ENCODE measurements at places on chromosomes 1 and 21.
A peak's percentile ranks its signal among the peaks of the same experiment; 100 is the strongest.

DNA sequence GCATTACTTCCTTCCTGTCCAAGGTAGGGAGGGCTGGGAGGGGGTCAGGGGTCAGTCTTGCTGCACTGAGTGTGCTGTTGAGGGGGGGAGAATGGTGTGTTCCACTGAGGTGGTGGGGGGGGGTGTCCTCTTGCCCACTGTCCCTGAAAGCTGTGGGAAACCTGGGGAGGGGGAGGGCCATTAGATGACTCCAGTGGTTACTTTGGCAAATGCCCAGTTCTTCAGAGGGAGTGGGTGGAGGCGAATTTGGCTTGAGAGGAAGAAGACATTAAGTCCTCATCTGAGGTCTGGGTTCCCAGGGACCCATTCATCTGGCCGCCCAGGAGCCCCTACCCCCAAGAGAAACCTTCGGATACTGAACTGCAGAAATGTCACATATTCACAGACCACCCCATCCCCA is 36.2 kb downstream of the MEF2D start:
- peak; percentile 34 for DNase-seq

DNA sequence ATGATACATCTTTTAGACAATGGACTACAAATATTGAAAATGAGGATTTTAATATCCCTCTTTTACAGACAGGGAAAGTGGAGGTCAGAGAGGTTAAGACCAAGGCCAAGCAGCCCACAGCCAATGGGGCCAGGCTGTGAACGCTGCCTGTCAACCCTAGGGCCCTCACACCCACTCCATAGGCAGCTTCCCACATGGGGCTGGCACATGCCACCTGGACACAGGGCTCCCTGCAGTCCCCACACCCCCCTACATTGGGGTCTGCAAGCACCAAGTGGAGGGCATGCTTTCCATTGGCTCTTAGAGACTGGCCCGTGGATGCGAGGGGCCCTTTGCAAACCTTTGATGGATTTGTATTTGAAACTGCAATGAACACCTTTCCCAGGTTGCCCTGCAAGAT is 348.5 kb upstream of the VAMP3 start:
- DNase-seq, result no peak

GRCh38 chr1:181181792-181182585 is 93.5 kb downstream of the IER5 start:
- DNase-seq, result no peak

DNA sequence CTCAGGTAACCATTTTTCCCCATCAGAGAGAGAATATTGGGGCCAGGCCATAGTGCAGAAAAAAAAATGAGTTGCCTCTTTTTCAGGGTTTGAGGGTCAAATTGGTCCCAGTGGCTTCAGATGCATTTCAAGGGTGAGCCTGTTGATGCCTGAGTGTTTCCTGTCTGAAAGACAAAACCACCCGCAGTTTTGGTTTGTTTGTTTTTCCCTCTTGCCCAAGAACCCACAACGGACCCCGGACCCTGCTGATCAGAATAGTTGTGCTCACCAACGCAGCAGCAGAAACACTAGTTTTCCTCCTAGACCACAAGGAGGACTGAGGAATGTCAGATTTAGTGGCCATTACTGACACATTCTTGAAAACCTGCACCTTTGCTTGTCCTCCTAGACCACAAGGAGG is 1433.1 kb downstream of the PLA2G4A start:
- DNase-seq, result no peak

DNA sequence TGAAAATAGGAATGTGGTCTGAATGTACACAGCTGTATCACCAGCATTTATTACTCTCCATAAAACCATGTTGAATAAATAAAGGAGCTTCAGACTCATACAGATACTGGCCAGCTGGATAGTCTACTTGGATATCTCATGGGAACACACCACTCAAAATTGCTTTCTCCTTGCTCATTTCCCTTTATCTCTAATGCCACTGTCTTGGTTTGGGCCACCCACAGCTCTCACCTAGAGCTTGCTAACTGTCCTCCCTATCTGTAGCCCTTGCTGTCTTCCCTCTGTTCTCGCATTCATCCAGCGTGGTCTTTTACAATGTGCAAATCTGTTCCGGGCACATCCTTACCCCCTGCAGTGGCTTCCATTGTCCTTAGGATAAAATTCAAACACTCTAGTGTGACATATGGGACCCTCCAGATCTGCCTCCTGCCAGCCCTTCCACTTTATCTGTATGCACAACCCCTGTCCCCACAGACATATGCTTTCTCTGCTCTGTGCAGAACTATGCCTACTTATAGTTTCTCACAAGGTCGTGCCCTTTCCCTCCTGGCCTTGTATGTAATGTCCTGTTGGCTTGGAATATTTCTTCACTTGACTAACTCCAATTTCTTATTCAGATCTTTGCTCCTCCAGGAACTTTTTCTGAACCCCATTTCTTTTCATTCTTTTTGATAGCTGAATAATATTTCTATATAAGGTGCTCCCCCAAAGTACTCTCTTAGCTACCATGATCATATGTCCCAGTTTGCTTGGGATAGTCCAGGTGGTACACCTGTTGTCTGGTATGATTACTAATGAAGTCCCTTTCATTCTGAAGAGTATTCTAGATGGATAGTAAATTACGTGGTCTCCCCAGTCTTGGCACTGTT is 2.9 kb downstream of the FLVCR1 start:
- DNase-seq, result peak; percentile 52

DNA sequence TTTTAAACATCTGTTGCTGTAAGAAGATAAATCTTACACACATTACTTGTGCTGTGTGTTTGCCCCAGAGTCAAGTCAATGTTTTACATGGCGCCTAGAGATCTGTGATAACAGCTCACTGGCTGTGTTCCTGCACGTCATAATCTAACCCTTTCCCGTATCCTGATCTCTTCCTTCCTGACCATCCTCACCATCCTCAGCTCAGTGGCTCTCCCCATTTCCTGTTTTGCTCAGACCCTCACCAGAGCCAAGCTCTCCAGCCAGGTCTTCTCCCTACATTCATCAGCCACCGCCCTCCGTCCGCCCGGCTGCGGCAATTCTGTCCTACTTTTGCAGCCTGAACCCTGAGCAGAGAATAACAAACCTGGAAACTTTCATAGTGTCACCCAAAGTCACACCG is 824.7 kb downstream of the USP25 start:
- DNase-seq, result no peak

DNA sequence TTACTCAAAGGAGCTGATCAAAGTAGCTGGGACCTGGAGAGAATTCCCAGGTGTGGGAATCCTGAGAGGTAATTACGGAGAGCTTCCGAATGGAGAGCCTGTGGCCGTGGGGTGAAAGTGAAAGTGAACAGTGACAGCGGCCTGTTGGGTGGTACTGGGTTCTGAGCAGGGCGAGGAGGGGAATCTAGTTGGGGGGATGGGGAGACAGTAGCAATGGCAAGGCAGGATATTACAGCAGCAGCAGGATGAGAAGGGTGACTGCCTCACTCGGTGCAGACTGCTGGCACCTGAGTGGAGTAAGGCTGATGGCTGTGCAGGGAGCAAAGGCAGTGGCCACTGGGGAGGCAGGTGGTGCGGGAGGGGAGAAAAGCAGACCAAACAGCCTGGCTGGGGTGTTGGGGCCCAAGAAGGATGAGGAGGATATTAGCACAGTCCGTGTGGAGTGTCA is 70.3 kb upstream of the PRDX6 start:
- no peak for DNase-seq

Data from IMR-90 (cell line).